ENCODE measurements at places on chromosomes 6 and 20. TPM values are rescaled to one million over a fixed set of nuclear protein-coding genes. Genes with fewer than 3 reads are reported as not detected.

DNA sequence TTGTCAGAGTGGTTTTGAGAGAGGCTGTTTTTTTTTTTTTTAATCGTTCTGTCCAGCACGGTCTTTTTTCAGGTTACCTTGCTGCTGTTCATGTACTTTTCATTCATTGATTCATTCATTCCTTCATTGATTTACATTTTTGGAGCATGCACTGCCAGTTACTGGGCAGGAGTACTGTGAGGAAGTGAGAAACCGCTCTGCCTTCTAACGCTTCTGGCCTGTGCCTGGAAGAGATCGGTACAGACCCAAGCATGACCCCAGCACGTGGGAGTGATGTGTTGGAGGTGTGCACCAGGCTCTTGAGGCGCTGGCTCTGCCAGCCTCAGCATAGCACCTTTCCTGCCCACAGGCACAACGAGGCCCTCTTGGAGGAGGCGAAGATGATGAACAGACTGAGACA is 9.1 kb downstream of the RIPK1 start:
- H3K4me1 ChIP-seq, result peaks cover 6% of the 10 kb centered on the region
- peaks cover 30% of the 10 kb centered on the region for H3K36me3 ChIP-seq
- no peaks in the 10 kb centered on the region for H3K27me3 ChIP-seq
- H3K27ac ChIP-seq, result no peak overlapping the region

DNA sequence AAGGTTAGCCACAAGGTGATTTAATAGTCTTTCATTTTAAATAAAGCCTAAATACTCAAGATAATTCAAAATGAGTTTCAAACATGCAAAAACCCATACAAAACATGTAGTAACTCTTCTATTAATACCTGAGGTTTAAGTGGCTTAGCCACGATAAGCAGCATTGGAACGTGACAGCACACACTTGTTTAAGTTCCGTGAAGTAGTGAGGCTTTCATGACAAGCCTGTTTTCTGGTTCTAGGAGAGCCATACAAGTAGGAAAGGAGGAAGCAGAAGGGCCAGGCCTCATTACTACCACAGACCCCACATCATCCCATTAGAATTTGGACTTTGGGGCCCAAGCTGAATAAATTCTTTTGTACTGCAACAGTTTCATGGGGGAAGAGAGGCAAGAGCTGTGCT is 54.3 kb upstream of the PRND start:
- H3K36me3 ChIP-seq, result no peaks in the 10 kb centered on the region
- no peaks in the 10 kb centered on the region for H3K27me3 ChIP-seq
- H3K4me3 ChIP-seq, result no peak overlapping the region
- H3K4me1 ChIP-seq, result no peaks in the 10 kb centered on the region

OR2J1 gene
- polyA plus RNA-seq, result not detected

DNA sequence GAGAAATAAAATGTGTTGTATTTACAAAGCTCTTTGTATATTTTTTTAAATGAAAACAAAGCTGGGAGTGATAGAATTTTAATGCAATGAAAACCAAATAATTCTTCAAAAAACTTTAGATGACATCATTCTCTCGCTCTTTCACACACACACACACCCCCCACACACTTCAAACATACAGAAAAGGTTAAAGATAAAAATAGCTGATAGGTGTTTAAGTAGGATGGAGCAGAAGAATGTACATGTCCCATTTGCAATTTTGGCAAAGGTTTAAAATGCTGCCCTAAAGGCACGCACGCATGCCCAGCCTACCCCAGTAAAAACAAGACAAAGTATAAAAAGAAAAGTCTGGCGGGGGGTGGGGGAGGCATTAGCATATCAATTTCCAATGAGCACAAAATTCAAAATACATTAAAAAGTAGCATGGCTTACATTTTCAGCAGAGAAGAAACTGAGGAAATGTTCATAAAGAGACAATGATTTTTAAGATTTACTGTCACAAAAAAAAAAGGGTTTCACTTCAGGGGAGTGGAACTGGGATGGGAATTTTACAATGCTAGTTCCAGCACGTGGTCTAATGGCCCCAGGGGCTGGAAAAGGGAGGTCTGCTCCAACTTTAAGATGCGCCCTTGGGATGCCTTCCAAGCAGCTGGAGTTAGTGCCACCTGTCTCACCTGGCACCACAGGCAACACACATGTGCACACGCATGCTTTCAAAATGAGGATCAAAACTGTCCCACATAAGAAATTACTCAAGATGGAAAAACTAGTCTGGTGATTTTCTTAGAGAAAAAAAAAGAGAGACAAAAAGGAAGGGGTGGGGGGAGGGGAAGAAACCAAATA is 55.1 kb upstream of the NFATC2 start:
- H3K4me3 ChIP-seq, result no peak overlapping the region
- no peak overlapping the region for H3K27ac ChIP-seq

- H3K27ac ChIP-seq, result no peak overlapping the region
- H3K27me3 ChIP-seq, result no peaks in the 10 kb centered on the region
- DNase-seq, result no peak
- H3K4me1 ChIP-seq, result no peaks in the 10 kb centered on the region
- H3K4me3 ChIP-seq, result no peak overlapping the region
- no peaks in the 10 kb centered on the region for H3K36me3 ChIP-seq
Measured at GRCh38 chr6:4661391-4661790, 114.8 kb upstream of the CDYL start.

DNA sequence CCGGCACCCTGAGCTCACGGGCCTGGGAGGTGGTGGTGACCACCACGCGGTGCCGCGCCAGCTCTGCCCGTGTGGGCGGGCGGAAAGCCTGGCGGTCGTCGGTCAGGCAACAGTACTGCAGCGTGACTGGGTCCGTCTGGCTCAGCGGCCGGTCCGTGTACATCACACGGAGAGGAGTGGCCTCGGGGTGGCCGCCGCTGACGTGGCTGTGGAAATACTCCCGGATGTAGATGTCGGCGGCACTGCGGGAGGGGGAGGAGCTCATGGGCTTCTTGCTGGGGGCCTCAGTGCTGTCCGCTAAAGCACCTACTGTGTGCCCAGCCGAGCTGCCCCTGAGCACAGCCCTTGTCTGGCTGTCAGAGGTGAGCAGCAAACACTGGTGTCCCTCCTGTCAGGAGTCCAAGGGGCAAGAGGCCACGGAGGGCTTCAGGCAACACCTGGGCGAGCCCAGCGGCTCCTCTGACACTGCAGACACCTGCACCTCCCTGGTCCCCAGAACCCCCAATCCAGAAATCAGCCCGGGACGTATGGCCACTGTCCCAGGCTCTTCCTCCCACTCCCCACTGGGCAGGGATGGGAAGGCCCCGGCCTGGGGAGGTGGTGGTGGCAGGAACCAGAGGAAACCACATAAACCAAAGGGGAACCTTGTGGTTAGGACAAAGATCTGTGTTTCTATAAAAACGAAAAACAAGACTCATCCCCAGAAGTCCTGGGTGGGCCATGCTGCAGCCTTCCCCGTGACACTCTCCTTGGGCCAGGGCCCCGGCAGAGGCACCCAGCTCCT is 6.5 kb downstream of the HELZ2 start:
- H3K4me3 ChIP-seq, result no peak overlapping the region
- peak overlapping the region; percentile 46 for H3K27ac ChIP-seq
- no peak for DNase-seq
- peaks cover 5% of the 10 kb centered on the region for H3K4me1 ChIP-seq

Measured in lung (tissue), 17 donors.